CD4-positive, CD25-positive, alpha-beta regulatory T cell (primary cell): ENCODE measurements at places on chromosomes 2 and 18. TPM values are rescaled to one million over a fixed set of nuclear protein-coding genes. Genes with fewer than 3 reads are reported as not detected.
A peak's percentile ranks its signal among the peaks of the same experiment; 100 is the strongest.

Gene CUL3
- 139 TPM for total RNA-seq

- DNase-seq: no peak
Observed at GRCh38 chr2:75022516-75022915, 64.1 kb downstream of the POLE4 start.

DNA sequence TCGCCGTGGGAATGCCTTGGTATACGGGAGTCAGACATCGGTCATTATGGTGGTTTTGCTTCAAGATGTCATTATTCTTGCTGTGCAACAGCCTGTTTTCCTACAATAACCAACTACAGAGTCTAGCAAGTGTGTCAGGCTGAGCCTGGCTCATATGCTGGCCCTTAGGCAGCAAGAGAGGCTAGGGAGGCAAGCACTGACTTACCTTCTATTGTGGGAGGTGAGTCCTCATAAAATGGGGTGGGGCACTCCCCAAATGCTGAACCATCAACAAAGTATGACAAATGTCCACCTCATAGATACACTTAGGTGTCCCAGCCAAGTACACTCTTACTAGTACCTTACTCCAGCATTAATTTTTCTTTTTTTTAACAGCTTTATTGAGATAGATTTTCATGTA lies 77.0 kb upstream of the ATL2 start:
- DNase-seq: no peak

DNA sequence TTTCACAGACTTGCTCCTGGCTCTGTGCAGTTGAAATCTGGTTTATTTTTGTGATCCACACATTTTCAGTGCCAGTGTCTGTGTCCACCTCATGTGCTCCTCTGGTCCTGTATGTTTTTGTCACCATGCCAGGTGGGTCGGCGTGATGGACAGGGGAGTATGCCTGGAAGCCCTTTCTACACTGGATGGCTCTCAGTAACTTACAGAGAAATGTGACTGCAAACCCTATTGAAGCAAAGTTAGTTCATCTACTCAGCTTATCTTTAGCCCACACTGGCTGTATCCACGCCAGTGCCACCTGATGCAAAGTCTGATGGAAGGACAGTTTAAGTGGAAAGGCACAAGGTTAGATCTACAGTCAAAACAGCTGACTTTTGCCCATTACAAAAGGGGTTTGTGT lies 4.3 kb downstream of the IMPA2 start:
- no peak for DNase-seq

- no peak for DNase-seq
Observed at GRCh38 chr18:70292628-70293027, 3.8 kb downstream of the SOCS6 start.

Gene EVX2
- not detected for total RNA-seq

Gene AFF3
- 10.1 TPM for total RNA-seq

DNA sequence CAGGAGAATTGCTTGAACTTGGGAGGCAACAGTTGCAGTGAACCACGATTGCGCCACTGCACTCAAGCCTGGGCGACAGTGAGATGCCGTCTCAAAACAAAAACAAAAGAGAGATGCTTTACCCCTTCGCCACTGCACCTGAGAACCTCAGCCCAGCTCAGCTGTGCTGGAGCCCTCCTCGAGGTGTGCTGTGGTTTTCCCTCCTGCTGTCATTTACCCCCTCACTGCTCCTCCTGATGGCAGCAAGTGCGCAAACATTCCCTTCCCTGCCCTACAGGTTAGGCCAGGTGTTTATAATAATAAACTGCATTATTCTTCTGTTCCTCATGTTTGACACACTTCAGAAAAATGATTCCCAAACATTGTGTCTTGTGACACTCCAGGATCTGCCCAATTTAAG lies 8.4 kb downstream of the FBXO36 start:
- no peak for DNase-seq

DNA sequence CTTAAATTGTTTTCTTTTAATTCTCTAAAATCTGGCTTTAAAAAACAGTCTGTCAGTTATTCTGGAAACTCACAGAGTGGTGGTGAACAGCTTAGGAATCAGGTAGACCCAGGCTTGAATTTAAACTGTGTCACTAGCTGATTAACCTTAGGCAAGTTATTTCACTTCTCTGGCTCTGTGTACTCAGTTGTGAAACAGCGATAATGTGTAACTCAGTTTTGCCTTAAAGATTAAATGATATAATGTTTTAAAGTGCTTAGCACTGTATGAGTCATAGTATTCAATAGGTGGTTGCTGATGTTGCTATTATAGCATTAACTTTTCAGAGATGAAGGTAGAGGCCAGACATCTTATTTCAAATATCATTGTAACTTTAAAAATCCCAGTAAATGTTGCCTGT lies 40.7 kb downstream of the PKP4 start:
- no peak for DNase-seq

Gene REG3A
- not detected for total RNA-seq

Gene STPG4
- 0.32 TPM for total RNA-seq

DNA sequence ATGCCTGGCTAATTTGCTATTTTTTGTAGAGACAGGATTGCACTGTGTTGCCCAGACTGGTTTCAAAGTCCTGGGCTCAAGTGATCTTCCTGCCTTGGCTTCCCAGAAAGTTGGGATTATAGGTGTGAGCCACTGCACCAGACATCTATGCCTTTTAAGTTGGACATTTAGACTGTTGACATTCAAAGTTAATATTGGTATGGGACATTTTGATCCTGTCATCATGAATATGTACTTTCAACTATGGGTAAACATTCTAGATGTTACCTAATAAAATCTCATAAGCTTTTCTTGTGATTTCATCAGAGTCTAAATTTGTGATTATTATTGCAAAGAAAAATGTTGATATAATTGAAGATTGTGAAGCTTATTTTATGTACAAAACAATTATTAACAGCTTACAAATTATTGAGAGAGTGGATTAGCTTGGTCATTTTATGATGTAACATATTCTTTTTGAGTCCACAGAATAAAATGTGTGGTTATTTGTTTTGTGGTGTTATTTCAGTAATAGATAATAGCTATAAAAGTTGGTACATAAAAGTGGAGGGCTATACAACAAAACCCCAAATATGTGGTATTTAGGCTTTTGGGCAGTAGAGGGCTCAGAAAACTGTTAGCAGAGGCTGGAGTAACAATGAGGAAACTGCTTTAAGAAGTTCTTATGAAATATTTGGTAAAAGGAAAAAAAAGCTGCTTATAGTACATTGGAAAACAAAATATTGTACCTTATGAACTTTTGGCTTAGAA lies 41.4 kb downstream of the STARD6 start:
- no peak for DNase-seq

- peak; percentile 92 for DNase-seq
Observed at GRCh38 chr2:10493634-10494281, 45.6 kb upstream of the ODC1 start.

DNA sequence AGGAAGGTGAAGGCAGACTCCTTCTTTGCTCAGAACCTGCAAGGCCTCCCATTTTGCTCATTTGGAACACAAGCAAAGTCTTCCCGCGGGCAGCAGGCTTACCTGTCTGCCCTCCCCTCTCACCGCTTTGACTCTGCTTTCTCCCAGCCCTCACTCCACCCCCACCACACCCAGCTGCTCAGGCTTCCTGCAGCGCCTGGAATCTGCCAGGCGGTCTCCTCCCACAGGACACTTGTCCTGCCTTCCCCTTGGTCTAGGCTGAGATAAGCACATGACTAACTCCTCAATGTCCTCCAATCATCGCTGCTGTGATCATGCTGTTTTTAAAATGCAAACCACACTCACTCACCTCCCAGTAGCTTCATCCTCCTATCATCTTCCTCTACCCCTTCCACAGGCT lies 430.0 kb downstream of the ZNF516 start:
- no peak for DNase-seq

Gene ZNF385B
- not detected for total RNA-seq

DNA sequence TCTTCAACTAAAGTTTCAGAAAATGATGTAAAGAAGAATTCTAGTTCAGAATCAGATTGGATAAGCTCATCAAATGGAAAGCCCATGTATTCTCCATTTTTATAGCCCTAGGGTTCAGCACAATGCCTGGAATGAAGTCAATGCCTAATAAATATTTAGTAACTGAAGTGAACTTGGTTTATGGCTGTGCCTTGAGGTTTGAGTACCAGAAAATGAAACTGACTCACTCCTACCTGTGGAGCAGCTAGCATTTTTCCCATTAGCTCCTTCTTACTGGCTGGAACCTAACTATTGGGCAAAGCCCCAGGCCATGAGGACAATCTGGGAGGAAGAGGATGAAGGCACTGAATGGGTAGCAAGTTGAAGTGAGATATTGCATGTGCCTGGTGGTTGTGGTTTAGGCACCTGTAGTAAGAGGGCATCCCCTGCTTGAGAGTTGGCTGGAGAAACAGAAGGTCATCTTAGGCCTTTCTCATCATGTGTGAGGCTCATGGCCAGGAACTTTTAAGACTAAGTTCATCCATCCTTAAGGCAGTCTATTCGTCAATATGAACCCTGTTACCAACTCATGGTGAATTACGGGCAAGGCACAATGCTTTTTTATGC lies 85.0 kb upstream of the LYPD1 start:
- DNase-seq: no peak

Gene COPS7B
- 48.8 TPM for total RNA-seq

GRCh38 chr2:24538720-24539119 lies 47.7 kb downstream of the NCOA1 start:
- DNase-seq: no peak

DNA sequence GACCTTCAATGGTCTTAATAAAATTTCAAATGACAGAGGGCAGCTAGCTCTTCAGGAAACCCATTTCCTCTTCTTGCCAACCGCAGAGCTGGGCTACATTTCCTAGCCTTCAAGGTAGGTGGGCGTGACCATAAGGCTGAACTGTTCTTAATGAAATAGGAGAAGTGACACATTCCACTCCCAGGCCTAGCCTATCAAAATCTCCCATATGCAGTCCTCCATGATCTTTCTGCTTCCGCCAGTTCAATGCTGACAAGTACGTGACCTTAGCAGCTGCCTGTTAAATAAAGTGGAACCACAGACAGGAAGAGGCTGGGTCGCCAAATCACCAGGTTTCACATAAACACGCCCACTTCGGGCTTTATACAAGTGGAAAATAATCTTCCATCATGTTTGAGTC lies 13.2 kb downstream of the SERPINE2 start:
- peak; percentile 48 for DNase-seq

DNA sequence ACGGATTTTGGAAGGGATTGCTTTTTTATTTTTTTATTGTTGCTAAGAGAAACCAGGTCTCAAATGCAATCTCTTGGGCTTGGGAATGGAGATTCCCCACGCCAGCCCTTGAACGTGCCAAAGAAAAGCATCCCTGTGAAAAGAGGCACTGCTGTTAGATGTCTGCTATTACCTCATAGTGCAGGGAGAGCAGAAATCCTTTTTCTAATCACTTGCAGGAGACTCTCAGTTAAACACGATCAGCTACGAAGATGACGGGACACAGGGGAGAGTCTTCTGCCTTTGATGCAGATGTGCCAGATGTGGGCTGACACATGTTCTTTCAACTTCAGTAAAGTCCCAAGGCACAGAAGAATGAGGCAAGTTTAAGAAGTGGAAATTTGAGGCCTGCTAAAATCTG lies 381.6 kb upstream of the TRIB2 start:
- no peak for DNase-seq

GRCh38 chr18:27412556-27412955 lies 227.4 kb upstream of the CHST9 start:
- no peak for DNase-seq

Gene XDH
- total RNA-seq: not detected

- DNase-seq: no peak
Observed at GRCh38 chr2:236985761-236986339, 99.8 kb upstream of the COPS8 start.

- no peak for DNase-seq
Observed at GRCh38 chr2:199480966-199481365, 23.2 kb upstream of the SATB2 start.

GRCh38 chr18:5285326-5285725 lies 10.2 kb downstream of the ZBTB14 start:
- no peak for DNase-seq

Gene CCDC74B
- not detected for total RNA-seq

GRCh38 chr18:59639821-59640220 lies 57.4 kb downstream of the CCBE1 start:
- DNase-seq: no peak

DNA sequence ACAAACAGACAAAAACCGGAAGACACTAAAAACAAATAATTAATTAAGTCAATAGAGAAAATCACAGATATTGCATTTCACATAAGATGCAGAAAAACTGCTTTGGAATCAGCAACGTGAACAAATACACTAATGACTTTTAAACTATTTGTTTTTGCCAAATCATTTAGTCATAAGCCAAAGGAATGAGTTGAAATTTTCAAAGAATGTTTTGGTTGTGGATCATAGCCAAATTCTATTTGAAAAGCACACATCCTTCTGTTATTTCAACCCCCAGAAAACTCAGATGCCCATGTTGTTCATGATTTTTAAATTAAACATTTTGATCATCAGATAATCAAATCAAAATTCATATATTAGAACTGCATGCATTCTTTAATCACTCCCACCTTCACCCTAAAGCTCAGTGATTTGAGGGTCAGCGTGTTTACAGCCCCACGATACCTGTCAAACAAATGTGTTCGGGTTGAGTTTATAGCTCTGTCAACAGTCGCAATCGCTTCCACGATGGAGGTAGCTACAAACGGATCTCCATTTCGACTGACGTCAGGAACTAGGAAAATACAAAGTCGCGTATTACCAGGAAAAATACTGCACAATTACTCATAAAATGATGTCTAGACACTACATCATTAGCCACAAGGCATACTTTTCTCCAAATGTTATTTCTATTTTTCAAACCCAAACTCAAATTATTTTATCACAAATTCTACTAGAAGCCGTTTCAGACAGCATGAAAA lies 90.2 kb downstream of the PXDN start:
- DNase-seq: no peak

DNA sequence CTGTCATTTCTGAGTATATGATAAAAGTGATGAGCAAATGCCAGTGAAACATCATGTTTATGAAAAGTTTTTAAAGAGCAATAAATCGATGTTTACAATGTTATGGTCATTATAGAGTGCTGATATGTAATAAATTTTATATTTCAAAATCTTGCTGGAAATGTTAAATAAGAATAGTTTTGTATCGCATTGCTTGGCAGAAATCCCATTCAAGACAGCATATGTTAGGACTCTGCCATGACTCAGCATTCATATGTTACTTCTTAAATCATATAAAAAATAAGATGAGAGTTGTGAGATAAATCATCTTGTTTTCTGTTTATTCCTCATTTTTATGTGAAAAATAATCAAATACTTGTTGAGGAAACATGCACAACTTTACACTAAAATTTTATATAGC lies 949.9 kb upstream of the NRXN1 start:
- no peak for DNase-seq

GRCh38 chr2:9991221-9991620 lies 39.7 kb downstream of the GRHL1 start:
- no peak for DNase-seq

GRCh38 chr2:218192902-218193430 lies 24.0 kb upstream of the ARPC2 start:
- no peak for DNase-seq
